Neural progenitor cell (in vitro differentiated cells): ENCODE measurements at places on chromosomes 5 and 9.

GRCh38 chr5:119032656-119033055 lies 38.2 kb upstream of the DMXL1 start:
- no peak for DNase-seq

DNA sequence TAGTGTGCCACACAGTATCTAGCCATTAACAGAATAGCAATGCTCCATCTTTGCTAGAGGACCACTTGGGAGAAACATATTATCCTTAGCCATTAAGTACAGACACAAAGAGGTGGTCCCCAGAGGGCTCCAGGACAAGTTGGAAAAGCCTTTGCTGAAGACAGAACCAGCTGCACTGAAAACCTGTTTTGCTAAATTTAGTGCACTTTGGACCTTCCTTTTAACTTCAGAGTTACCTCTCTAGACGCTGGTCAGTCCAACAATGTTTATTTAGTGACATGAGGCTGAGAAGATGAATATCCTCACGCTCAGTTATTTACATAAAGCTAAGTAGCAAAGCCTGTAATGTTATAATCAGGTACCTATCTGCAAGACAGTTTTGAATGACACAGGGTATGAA lies 265.0 kb upstream of the ZNF608 start:
- no peak for DNase-seq

DNA sequence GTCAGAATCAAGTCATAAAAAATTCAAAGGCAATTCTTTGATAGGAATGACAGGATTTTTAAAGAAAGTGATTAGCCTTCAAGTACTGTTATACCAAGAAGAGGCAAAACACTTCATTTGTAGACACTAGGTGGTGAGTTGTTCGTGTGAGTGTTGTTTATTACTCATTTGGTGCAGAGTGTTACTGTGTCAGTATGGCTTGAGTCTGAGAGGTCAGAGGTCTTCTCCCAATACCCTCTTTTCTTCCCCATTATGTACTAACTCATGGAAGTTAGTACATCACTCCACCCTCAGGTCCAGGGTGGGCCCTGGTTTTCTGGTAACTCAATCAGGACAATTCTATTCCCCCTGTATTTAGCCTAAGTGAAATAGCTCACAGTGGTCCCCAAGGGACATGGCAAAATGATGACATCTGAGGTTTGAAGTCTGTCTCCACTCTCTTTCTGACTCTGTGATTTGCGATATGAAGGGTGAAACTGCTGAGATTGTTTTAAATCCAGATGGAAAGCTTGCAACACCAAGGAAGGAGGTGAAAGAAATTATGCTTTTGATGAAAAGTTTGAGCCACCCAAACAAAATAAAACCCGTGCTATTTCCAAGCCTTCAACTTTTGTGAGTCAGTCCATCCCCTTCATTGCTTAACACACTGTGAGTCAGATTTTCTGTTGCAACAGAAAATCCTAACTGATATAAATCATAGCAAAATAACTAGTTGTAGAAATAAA lies 56.8 kb downstream of the NUDT12 start:
- no peak for DNase-seq

GRCh38 chr5:138686668-138687067 lies 66.6 kb upstream of the CTNNA1 start:
- DNase-seq, result no peak

DNA sequence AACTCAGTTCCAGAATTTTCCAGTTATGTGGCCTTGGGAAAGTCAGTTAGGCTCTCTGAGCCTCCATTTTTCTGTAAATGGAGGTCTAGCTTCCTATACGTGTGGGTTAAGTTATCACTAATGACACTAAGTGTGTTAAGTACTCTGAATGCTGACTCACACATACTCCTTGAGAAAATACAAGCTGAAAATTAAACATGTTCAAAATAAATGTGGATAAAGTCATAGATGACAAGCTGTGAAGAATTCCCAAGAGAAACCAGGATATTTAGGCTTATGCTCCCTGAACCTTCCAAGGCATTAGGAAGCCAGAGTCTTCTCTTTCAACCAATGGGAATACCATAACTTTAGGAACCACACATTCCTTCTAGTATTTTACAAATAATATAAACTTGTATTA lies 58.1 kb downstream of the ABCA1 start:
- no peak for DNase-seq

DNA sequence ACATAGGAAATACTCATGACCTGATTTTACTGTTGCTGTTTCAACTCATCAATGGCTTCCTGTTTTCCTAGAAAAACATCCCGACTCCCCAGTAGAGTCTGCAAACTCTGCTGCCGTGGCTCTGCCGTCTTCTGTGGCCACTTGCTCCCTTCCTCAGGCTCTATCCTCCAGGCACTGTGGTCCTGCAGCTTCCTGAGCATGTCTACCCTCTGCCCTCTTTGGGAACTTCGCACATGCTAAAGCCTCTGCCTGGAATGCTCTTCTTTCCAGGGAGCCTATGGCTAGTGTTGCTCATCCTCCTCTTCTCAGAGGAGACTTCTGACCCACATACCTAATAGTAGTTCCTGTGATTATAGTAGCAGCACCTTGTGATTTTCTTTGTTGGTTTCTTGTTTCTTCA lies 256.9 kb downstream of the MAN2A1 start:
- DNase-seq, result no peak

- peak; percentile 66 for DNase-seq
Measured at GRCh38 chr9:95003689-95004410, 277.4 kb downstream of the AOPEP start.

GRCh38 chr5:77305956-77306355 lies 95.5 kb downstream of the PDE8B start:
- DNase-seq, result no peak

DNA sequence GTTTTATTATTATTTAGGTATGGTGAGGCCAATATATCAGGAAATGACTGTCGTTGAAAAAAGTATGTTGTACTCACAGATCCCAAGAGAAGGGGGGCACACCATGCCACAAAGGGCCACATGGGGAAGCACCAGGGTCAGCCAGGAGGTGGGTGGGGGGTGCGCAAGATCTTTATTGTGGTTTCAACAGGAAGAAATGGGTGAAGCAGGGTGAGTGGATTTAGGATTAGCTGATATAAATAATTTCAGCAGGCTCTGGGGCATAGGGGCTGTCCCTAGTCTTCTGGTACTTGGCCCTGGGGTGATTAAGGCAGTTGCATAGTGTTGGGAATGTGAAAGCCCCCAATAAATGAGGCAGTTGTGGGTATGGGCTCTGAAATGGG lies 8.6 kb downstream of the PDCD1LG2 start:
- no peak for DNase-seq

DNA sequence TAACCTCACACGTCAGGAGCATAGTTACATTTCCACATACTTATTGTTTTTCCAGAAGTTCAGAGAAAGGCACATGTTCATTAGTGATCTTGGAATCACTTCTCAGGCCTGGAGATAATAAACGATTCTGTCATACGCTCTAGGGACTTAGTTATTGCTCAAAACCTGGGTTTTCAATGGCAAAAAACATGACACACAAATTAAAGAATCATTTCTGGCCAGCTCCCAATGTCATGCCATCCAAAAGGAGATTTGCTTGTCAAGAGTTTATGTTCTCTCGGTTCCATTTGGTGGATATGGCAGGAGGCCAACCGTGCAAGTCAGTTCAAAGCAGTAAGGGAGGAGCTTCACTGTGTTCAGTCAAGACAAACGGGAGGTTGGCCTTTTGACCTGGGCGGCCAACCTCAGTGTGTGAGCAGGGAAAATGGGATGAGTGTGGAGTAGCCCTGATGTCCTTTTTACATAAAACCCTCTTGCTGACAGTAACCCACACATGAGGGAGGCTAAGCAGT lies 123.4 kb downstream of the NXNL2 start:
- DNase-seq, result no peak

DNA sequence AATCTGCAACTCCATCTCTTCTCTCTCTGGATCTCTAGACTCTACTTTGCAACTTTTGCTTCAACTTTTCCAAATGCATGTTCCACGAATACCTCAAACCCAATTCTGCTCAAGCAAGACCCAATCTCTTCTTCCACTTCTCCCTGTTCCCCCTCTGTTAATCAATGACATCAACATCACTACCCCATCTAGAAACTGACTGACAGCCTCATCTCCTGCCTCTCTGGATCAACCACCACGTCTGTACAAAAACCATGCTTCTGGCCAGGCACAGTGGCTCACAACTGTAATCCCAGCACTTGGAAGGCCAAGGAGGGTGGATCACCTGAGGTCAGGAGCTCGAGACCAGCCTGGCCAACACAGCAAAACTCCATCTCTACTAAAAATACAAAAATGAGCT lies 12.2 kb downstream of the GLDC start:
- no peak for DNase-seq

DNA sequence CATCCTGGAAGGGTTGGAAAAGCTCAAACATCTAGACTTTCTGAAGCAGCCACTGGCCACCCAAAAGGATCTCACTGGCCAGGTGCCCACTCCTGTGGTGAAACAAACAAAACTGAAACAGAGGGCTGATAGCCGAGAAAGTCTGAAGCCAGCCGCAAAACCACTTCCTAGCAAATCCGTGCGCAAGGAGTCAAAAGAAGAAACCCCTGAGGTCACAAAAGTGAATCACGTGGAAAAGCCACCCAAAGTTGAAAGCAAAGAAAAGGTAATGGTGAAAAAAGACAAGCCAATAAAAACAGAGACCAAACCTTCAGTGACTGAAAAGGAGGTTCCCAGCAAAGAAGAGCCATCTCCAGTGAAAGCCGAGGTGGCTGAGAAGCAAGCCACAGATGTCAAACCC lies 87.6 kb downstream of the MAP1B start:
- no peak for DNase-seq

DNA sequence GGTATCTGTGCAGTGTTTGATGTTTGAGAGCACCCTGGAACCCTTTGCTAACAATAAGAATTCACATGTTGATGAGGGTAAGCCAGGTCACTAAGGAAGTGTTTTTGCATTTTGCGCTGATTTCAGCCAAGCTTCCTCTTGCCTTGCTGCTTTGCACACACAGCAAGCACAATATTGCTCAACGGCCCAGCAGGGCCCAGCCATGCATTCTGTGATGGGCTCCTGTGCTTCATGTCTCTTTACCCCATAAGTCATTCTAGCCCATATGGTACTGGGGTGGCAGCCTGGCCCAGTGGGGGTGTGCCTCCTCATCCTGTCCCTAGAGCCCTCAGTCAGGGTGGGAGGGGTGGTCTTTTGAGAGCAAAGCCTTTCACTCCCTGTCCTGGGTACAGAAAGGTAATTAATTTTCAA lies 481.3 kb downstream of the GADD45G start:
- DNase-seq, result peak; percentile 8

DNA sequence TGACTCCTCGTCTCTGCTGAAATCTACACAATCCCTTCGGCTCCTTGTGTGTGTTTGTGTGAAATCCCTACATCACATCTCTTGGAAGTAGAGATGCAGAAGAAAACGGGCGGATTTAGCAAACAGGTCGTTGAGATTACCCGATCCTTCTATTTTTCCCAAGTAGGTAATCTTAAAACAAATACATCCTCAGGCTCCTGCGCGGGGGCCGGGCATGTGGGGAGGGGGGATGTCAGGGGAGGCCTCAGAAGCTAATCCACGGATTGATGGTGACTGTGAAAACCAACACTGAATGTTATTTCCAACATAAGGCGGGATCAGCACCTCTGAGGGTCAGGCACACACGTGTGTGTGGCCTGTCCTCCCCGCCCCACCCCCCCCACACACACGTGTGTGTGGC lies 137.8 kb downstream of the ROR2 start:
- DNase-seq, result no peak

DNA sequence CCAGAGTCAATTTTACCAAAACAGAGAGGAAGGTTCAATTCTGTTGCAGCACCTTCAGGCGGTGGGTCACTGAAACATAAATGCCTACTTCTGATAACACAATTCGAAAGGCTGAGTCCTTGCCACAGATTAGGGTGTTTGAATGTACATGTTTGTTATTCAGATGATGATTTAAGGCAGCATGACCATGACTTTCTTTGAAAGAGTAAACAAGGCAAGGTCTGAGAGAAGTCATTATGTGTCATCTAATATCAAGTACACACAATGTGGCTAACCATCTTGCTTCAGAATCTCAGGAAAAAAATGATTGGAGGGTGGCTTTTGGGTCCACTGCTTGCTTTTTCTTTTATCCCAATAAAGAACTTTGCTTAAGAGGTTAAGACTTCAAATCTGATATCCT lies 457.5 kb downstream of the TAF11L14 start:
- DNase-seq, result no peak

DNA sequence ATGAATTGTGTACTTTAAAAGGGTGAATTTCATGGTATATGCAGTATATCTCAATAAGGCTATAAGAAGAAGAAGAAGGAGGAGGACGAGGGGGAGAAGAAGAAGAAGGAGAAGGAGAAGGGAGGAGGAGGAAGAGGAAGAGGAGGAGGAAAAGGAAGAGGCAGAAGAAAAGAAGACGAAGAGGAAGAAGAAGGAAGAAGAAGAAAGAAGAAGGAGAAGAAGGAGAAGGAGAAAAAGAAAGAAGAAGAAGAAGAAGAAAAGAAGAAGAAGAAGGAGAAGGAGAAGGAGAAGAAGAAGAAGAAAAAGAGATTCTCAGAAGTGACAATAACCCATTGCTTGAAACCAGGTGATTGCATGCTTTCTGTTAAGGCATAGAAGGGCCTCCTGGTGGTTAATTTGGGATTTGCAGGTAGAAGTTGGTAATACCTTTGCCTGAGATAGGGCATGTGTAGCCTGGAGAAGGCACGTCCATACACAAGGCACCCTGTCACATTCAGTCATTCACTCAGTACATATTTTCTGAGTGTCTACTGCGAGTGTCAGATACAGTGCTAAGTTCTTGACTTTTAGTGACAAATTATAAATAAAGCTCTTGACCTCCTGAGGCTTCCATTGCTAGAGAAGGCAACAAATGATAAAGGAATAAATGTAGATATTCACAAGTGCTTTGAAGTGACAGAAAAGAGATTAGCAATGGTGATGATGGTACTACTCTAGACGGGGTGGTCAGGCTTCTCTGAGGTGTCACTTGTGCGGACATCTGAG lies 231.3 kb downstream of the NPR3 start:
- DNase-seq, result peak; percentile 44

GRCh38 chr5:164207646-164208045 lies 702.2 kb downstream of the MAT2B start:
- DNase-seq, result no peak

DNA sequence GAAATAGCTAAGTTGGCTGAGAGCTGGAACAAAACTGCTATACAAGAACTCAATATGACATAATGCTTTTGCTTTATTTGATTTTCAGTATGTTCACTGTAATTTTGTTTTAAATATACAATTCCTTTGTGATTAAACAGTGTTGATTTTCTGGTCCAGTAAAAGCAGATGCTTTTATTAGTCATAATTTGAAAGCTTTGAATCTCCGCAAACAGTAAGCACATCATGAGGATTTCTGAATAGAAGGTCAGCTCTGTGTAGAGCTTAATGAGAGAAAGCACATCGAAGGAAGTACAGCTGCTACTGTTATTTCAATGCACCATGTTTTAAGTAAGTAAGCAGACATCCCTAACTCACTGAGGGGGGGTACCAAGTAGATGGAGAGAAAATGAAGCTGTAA lies 701.3 kb upstream of the ACO1 start:
- DNase-seq, result no peak

- no peak for DNase-seq
Measured at GRCh38 chr9:27029186-27029585, 23.7 kb upstream of the LRRC19 start.

GRCh38 chr5:39785410-39785809 lies 360.6 kb upstream of the DAB2 start:
- DNase-seq, result no peak

GRCh38 chr5:164563370-164563769 lies 1058.0 kb downstream of the MAT2B start:
- DNase-seq, result no peak

- DNase-seq, result peak; percentile 79
Measured at GRCh38 chr5:160434022-160434531, 12.4 kb downstream of the PTTG1 start.
